ENCODE measurements at places on chromosomes 6 and 20. TPM values are rescaled to one million over a fixed set of nuclear protein-coding genes. Genes with fewer than 3 reads are reported as not detected.

The SCAF8 gene
- total RNA-seq, result 31.3 TPM

The HUS1B gene
- total RNA-seq, result 0.65 TPM

The AGER gene
- total RNA-seq, result 0.44 TPM

The CFB gene
- total RNA-seq, result 0.97 TPM

The PRSS16 gene
- not detected for total RNA-seq

The SOBP gene
- 0.76 TPM for total RNA-seq

The LINC00237 gene
- not detected for total RNA-seq

The OPRL1 gene
- 5.0 TPM for total RNA-seq

The NOX3 gene
- total RNA-seq, result not detected

The COL20A1 gene
- not detected for total RNA-seq

The EDN1 gene
- total RNA-seq, result 486 TPM

The TBX18 gene
- total RNA-seq, result 31.0 TPM

The FAXC gene
- 0.81 TPM for total RNA-seq

The PRL gene
- not detected for total RNA-seq
